ENCODE measurements at places on chromosomes 2 and 18.

GRCh38 chr2:7242189-7242867 lies 325.1 kb downstream of the RNF144A start:
- DNase-seq = no peak

DNA sequence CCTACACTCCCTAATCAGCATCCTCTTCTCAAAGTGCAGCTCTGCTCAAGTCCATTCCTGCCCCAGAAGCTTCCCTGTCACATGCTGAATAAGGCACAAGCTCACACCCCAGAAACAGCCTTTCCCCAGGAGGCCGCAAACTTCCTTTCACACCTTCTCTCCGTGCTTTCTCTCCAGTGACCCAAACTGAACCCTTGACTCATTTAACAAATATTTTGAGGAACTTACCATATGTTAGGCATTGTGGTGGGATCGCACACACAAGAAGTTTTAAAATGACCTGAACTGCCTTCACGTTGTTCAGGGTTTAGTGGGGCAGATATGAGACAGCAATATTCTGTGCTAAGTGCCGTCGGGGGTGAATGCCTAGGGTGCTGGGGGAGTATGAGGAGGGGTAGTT lies 161.3 kb downstream of the INSIG2 start:
- no peak for DNase-seq

- no peak for DNase-seq
Measured at GRCh38 chr2:240223631-240224030, 83.2 kb upstream of the OTOS start.

GRCh38 chr2:134426721-134427120 lies 172.8 kb downstream of the MGAT5 start:
- no peak for DNase-seq

GRCh38 chr2:108878276-108878675 lies 91.7 kb downstream of the CCDC138 start:
- no peak for DNase-seq

Measured in stimulated activated CD4-positive, alpha-beta T cell treated with anti-CD3 and anti-CD28 coated beads, Interleukin-2, amount 100 ng/mL, for 4 hours (primary cell).